Endodermal cell (in vitro differentiated cells): ENCODE measurements at places on chromosomes 2 and 18.

GRCh38 chr2:28470759-28471158 is 25.1 kb upstream of the PLB1 start:
- no peaks in the 10 kb centered on the region for H3K4me1 ChIP-seq
- H3K4me3 ChIP-seq: no peak overlapping the region
- no peaks in the 10 kb centered on the region for H3K36me3 ChIP-seq
- DNase-seq: no peak
- H3K27me3 ChIP-seq: no peaks in the 10 kb centered on the region
- no peak overlapping the region for H3K27ac ChIP-seq

- DNase-seq: no peak
- no peak overlapping the region for H3K27ac ChIP-seq
- H3K4me3 ChIP-seq: no peak overlapping the region
These were observed 950.6 kb downstream of the TRIB2 start for GRCh38 chr2:13667415-13667757.

DNA sequence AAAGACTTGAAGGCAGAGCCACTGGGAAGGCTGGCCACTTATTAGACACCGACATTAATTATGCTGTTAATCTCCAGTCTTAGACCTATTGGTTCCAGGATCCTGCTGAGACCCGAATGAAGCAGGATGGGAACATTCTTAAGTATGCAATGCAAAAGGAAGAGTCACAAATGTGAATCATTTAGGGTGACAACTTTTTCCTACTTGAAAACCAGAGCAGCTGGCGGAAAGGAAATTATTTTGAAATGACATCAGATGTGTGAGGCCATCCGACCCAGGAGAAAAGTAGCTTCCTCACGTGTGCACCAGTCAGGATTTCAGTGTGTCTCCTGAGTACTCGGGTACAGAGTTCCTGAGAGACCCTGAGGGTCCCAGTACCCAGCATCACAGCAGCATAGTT is 222.9 kb upstream of the NCKAP5 start:
- H3K4me3 ChIP-seq: peak overlapping the region; percentile 1
- no peak overlapping the region for H3K27ac ChIP-seq
- no peak for DNase-seq
- H3K36me3 ChIP-seq: no peaks in the 10 kb centered on the region
- peaks cover 17% of the 10 kb centered on the region for H3K27me3 ChIP-seq

GRCh38 chr2:1350111-1350510 is 63.2 kb upstream of the TPO start:
- no peaks in the 10 kb centered on the region for H3K36me3 ChIP-seq
- no peaks in the 10 kb centered on the region for H3K4me1 ChIP-seq
- H3K4me3 ChIP-seq: no peak overlapping the region
- no peak for DNase-seq
- H3K27me3 ChIP-seq: no peaks in the 10 kb centered on the region
- H3K27ac ChIP-seq: no peak overlapping the region

DNA sequence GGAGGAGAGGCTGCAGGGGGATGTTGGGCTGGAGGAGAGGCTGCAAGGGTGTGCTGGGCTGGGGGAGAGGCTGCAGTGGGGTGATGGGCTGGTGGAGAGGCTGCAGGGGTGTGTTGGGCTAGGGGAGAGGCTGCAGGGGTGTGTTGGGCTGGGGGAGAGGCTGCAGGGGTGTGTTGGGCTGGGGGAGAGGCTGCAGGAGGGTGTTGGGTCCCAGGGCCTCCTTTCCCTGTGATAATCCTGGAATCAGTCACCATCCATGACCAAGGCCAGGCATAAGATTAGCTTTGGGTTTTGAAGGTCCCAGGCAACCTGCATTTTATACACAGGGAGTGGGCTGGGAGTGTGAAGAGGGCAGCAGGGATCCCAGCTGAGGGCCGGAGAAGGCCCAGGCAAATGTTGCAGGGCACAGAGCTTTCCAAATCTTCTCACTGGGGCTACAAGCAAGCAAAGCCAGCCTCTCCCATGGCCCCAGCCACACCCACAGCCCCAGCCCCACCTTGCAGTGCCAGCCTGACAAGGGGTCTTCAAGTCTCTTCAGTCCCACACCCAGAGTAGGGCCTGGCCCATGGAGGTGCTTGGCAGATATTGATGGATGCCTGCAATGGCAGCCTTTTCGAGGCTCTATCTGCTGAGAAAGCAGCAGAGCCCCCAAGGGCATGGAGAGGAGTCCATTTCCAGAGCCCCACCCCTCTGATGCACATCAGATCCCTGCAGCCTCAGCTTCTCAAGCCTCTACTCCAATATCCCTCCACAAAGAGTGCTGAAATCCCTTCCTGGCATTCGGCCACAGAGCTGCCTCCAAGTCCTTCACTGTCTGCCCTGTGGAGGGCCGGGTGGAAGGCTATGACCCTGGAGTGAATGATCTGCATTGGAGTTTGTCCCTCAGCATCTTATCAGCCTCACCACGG is 50.3 kb upstream of the GLI2 start:
- H3K4me3 ChIP-seq: no peak overlapping the region
- H3K27ac ChIP-seq: no peak overlapping the region
- H3K4me1 ChIP-seq: no peaks in the 10 kb centered on the region
- DNase-seq: peak; percentile 24
- H3K36me3 ChIP-seq: no peaks in the 10 kb centered on the region

GRCh38 chr2:60554074-60554645 is 706 bp upstream of the BCL11A start:
- DNase-seq: peak; percentile 88
- H3K36me3 ChIP-seq: no peaks in the 10 kb centered on the region
- H3K27ac ChIP-seq: peak overlapping the region; percentile 70
- H3K4me3 ChIP-seq: peak overlapping the region; percentile 86
- peaks cover 49% of the 10 kb centered on the region for H3K27me3 ChIP-seq
